ENCODE measurements at places on chromosomes 13 and 19.
A peak's percentile ranks its signal among the peaks of the same experiment; 100 is the strongest.

- DNase-seq: no peak
These were observed 725 bp downstream of the FAM124A start for GRCh38 chr13:51222686-51223559.

DNA sequence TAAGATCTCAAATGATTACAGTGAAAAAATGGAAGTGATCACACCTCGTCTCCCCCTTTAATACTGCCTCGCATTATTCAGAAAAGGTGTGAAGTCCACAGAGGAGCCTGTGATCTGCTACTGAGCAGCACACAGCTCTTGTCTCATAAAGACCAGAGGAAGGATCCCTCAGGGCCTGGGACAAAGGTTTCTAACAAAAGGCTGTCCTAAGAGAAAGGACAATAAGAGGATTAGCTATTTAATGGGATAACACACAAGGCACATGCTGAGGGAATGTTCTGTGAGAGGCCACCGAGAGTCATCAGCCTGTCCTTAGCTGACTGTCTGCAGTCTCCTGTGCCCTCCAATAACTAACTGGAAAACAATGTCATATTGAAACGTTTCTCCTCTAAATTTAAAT, 26.7 kb downstream of the EBPL start:
- DNase-seq: no peak

GRCh38 chr19:15976836-15977689, 28.3 kb downstream of the OR10H4 start:
- no peak for DNase-seq

- no peak for DNase-seq
These were observed 221.6 kb downstream of the TUBA3C start for GRCh38 chr13:18959996-18960395.

DNA sequence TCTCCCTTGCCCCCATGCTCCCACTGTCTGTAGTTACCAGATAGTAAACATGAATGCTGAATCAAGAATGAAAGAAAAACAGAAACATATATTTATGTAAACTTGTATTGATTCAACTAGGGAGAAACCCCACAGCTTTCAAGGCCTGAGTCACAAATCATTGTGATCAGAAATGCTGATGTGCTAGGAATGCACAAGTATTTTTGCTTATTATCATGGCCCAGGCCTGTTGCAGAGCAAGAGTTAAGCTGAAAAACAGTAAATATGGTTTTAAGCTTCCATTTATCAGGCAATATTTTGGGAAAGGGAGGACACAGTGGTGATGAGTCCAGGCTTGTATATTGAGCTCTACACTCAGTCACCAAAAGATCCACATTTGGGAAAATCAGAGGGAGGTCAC, 669.6 kb downstream of the DIAPH3 start:
- no peak for DNase-seq

- DNase-seq: no peak
These were observed 20.6 kb upstream of the WDR18 start for GRCh38 chr19:963486-963951.

GRCh38 chr19:42326969-42327368, 1.5 kb downstream of the MEGF8 start:
- DNase-seq: no peak

DNA sequence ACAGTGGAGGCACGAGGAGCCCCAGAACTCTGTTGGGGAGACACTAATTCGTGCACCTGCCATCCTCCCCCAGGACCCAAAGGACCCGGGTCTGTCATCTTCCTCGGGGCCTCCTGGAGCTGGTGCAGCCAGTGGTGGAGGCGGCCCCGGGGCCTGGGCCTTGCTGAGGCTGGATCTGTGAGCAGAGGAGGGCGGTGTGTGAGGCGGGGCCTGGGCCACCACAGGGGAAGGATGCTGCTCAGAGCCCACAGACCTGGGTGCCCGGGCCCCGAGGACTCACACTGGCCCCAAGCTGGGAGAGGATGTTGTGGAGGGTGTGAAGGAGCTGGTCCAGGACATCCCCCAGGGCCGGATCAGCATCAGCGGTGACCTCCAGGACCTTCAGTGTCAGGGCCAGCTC, 8.3 kb downstream of the IFNL3 start:
- DNase-seq: no peak

GRCh38 chr13:51679616-51680015, 95.4 kb downstream of the WDFY2 start:
- DNase-seq: no peak

GRCh38 chr13:106178816-106179215, 356.6 kb downstream of the EFNB2 start:
- DNase-seq: no peak

DNA sequence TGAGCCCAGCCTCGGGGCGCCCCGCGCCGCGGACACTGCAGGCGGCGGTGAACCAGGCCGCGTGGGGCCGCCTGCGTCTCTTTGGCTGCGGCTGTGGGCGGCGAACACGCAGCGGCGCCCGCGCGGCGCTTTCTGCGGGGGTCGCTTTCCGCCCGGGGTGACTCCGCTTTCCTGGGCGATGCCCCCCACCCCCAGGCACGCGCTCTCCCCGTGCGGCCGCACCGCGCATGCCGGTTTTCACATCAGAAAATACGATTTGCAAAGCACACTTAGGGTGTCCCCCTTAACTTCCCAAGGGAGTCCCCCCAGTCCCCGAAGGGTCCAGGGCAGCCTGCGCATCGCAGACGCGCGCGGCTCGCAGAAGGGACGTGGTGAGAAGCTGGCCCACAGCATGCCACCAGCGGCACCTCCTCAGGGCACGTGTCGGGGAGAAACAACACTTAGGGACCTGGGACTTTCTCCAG, 5.3 kb downstream of the F7 start:
- no peak for DNase-seq

DNA sequence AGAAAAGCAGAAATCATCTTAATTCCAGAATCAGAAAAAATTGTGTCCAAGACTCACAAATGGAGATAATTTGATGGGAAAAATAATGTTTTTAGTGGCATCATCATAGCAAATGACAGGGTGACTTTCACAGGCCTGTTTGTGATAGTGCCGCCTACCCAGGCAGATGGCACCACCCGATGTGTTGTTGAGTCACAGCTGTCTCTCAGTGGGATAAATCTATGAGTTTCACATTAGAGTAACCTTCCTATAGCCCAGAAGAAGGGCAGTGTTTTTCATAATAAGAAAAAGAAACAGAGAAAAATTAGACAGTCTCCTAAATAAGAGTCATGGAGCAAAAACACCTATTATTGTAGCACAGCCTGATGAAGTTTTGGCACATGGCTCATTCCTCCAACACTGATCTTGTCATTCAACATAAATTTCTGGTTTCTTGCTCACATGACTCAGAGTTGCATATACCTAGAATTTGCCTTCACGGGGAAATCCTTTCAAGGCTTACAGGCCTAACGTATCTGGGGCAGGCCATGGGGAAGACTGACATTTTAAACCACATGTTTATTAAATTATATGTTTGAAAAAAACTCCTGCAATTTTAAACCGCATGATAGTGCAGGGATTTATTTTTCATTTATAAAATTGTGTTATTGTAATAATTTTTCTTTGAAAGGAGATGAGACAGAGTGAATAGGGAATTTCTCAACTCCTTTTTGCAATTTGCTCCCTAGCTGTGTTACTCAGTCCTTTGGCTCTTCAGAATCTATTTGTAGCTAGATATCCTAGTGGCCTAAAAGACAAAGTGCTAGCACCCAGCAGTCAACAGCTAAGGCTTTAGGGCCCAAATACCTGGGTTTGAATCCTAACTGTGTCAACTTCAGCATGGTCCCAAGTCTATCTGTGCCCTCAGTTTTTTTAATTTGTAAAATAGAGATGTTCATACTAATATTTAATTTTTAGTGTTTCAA, 393.7 kb downstream of the NDFIP2 start:
- peak; percentile 27 for DNase-seq

Data from amygdala (tissue), 56 donors.